Activated naive CD4-positive, alpha-beta T cell treated with anti-CD3 and anti-CD28 coated beads for 36 hours (primary cell): ENCODE measurements at places on chromosomes 7 and 10. TPM values are rescaled to one million over a fixed set of nuclear protein-coding genes. Genes with fewer than 3 reads are reported as not detected.

The OPN1SW gene
- total RNA-seq: not detected

The GNGT1 gene
- not detected for total RNA-seq

The WEE2 gene
- not detected for total RNA-seq

The OR2A12 gene
- not detected for total RNA-seq

The DDC gene
- not detected for total RNA-seq

The AKR1C8 gene
- not detected for total RNA-seq

The SUN3 gene
- total RNA-seq: not detected

The PAX4 gene
- not detected for total RNA-seq

The MRC1 gene
- not detected for total RNA-seq

The CARD11 gene
- total RNA-seq: 99.4 TPM

The FGFR2 gene
- total RNA-seq: not detected
